HS-27A (cell line): ENCODE measurements at places on chromosomes 11 and 22.

- DNase-seq: no peak
Observed at GRCh38 chr11:118109231-118109630, 22.5 kb upstream of the SMIM35 start.

DNA sequence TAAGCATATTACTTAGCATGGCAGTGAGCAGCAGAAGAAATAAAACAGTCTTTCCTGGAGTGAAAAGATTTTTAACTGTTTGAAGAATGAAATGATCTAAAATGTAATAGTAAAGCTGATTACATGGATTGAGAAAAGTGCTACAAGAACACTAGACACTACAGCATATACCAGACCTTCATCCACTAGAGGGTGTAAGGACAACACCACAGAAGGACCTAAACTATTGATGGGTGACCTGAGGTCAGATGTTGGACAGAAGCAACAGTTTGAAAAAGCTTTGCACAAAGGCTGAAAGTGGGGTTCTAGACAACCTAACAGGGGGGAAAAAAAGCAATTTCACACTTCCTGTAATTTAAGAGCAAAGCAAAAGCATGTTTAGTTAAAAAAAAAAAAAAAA lies 97.7 kb downstream of the RBFOX2 start:
- DNase-seq: no peak

DNA sequence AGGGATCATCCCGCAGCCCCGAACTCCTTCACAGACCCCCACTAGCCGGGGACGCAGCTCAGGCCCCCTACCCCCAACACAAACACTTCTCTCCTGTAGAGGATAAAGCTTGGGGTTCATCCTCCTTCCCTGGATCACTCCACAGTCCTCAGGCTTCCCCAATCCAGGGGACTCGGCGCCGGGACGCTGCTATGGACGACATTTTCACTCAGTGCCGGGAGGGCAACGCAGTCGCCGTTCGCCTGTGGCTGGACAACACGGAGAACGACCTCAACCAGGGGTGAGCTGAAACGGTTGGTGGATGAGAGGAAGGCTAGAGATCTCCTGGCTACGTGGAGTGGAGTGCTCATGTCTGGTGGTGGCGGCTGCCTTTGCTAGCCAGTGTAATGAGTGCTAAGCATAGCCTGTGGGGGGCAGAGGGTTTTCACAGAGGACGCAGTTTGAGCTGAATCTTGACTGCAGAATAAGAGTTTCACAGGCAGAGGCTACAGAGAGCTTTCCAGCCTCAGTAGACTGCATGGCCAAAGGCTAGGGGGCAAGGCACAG lies 580 bp downstream of the ILK start:
- DNase-seq: peak; percentile 50

DNA sequence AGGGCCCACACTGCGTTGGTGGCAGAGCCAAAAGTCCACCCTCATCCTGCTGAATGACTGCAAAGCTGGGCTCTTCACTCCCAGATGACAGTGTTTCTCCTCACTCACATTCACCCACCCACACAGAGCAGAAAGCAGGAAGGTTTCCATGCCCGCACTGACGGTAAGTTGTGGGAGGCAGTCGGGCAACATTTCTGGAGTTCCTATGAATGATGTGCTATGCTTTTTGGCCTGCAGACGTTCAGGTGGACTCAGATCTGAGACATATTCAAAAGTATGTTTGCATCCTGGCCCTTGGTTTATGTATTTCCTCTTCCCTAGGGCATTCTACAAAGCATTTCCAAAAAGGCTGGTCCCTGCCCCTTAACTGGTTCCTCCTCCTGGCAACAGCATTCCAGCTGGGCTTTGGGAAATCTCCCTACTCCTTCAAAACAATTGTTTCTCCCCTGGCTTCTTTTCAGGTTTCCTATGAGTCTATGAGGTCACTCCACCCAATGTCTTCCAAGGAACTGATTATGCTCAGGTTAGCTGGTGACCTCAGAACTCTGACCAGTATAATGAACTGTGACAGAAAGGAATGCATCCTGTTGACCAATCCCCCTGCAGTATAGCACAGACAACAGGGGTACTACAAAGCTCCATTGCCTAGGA lies 36.4 kb downstream of the PACSIN2 start:
- no peak for DNase-seq

- no peak for DNase-seq
Observed at GRCh38 chr11:61367406-61367805, 5.2 kb downstream of the TMEM138 start.

DNA sequence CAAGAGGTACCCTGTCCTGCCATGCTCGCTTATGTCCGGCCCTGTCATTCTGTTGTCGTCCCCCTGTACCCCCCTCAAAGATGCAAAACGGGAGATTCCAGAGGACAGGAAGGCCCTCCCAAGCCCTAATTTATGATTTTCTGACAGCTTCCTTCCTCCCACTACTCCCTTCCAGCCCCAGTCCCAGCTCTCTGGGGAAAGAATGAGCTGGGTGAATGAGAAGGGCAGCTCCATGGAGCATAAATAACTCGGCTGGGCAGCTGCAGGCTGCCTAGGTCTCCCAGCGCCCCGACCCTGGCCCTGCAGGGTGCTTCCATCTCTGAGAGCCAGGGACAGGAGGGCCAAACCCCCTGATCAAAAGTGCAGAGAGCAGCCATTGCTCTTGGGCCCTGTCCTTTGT lies 3.9 kb upstream of the EMID1 start:
- DNase-seq: no peak

- no peak for DNase-seq
Observed at GRCh38 chr11:28621753-28622152, 513.6 kb downstream of the METTL15 start.

GRCh38 chr11:132782102-132782501 lies 750.2 kb downstream of the OPCML start:
- no peak for DNase-seq

GRCh38 chr11:19244621-19245020 lies 3.9 kb upstream of the E2F8 start:
- no peak for DNase-seq

GRCh38 chr11:115944596-115944995 lies 440.4 kb upstream of the CADM1 start:
- DNase-seq: no peak

- DNase-seq: no peak
Observed at GRCh38 chr11:3022300-3022967, 30.3 kb upstream of the NAP1L4 start.

DNA sequence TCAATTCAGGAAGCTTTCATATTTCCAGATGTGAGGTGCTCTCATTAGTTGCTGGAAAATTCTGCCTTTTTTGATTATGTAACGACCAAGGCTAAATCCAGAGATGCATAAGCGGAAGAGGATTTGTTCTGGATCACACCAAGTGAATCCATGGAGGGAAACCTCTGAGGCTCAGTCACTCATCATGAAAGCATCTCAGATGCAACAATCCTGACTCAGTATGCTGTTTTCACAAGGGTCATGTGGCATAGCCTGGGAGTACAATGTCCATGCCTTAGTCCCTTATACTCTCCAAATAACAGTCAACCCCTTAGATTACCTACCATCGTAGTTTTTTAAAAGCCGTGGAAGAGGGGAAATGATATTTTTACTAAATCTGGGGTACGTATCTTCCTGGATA lies 445.6 kb downstream of the NTM start:
- DNase-seq: no peak

- no peak for DNase-seq
Observed at GRCh38 chr22:19422440-19423301, 8.9 kb downstream of the HIRA start.

DNA sequence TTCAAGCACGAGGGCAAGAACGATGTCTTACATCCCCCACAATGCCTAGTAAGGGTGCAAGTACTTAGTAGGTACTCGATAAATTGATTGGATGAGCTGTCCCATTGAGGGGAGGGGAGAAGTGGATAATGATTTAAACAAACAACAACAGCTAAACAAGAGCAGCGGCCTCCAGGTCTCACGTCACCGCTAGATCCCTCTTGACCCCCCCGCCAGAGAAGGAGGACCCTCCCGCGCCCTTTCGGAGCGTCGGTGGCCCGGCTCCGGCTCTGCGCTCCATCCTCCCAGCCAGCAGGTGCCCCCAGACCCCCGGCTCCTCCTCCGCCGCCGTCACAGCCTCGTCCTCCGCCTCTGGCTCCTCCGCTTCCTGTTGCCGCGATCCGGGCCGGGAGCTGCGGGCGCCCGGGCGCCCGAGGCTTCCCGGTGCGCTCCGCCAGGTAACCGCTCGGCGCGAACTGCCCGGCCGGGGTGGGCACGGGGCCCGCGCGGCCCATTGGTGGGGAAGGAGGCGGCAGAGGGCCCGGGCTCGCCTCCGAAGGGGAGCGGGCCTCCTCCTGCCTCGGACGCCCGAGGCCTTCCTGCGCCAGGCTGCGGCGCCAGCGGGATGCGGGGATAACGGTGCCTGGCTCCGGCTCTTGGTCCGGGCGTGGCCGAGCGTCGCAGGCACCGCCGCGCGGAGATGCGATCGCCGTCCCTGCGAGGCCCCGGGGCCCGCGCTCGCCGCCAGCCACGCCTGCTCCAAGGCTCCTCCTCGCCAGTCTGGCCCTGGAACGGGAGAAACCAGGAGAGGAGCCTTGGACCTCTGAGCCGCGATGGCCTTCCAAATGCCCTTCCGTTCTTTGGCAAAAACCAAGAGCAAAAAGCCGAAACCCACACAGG lies at the start of gene TLCD5:
Gene TLCD5 (plus strand): TSS at position 368 of the 879 bp plus-strand sequence. CDS start 2,143 bp downstream, outside the sequence.
- DNase-seq: no peak

DNA sequence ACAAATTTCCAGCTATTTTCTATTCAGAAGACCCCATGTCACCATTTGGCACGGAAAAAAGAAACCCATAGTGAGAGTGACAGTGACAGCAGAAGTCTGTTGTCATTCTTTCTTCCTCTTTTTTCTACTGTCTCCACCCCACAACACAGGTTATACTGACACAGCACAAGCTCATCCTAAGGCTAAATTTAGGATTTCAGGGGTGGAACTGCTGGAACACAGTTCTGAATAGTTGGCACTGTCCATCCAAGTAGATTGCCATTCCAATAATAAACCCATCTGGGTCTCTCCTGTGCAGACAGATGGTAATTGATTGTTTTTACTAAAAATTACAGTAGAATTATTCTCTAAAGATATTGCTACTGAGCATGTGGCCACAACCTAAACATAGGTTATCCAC lies 95.2 kb upstream of the C11orf87 start:
- no peak for DNase-seq

DNA sequence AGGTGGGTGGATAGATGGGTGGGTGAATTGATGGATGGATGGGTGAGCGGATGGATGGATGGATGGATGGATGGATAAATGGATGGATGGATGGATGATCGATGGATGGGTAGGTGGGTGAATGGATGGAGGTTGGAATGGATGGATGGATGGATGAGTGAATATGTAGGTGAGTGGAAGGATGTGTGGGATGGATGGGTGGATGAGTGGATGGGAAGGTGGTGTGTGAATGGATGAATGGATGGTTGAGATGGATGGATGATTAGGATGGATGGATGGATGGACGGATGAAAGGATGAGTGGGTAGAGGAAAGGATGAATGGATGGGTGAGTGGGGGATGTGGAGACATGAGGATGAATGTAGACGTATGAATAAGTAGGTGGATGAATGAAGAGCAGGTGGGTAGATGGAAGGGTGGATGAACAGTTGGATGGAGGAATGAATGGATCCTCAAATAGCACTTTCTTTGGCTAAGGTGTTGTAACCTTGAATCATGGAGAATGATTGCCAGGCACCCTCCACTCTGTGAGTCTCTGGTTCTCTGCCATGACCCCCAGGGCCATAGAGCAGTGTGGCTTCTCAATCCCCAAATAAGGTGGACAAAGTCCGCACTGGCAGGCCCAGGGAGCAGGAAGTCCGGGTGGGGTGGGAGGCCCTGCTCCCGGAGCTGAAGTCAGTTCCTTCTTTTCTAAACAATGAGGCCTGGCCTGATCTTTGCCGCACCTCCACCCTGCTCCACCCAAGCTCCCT lies 36.9 kb downstream of the IGF2 start:
- no peak for DNase-seq

DNA sequence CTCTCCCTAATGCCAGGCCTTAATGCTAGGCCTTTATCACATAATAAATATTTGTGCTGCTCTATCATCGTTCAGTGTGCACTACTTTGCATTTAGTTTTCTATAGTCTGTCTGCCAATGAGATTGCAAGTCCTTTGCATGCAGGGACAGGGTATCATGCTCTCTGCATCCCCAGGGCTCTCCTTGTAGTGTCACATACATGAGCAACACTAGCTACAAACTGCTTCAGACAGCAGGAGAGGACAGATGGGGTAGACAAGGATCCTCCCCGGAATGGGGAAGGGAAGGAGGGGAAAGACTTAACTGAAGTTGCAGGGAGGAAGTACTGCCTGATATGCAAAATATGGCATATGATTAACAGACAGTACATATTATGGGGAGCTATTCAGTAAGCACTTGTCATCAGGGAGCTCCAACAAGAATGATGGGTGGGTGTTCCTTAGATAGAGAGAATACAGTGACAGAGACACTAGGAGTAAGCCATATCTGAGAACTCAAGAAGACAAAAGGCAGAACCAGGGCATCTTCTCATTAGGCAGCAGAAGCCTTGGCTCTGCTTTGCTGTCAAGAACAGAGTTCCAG lies 42.8 kb downstream of the ZNF202 start:
- DNase-seq: no peak

DNA sequence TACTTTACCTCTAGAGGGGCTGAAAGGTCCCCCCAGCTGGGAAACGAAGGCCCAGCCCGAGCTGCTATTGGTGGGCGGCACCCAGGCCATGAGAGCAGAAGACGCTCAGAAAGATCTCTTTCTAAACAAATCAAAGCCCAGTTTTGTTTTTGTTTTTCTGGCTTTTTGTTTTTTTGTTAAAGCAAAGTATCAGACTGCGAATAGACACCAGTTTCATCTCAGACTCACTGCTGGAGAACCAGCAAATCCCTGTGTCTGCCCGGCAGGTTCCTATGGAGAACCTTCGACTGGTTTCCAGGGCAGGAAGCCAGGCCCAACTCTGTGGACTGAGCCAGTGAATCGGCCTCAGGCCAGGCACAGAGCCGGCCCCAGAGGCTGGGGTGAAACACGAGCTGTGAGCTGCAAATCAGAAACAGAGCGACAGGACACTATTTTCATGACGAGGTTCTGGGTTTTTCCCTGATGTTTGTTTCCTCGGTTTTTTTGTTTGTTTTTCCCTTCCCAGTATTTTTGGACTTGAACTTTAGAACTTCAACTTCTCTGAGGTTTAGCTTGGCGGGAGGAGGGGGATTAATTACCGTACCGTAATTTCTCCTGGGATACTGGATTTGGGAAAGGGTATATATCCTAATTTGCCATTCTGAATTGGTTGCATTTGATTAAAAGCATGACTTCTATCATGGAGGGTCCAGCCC lies 16.0 kb upstream of the B4GALNT4 start:
- DNase-seq: no peak

DNA sequence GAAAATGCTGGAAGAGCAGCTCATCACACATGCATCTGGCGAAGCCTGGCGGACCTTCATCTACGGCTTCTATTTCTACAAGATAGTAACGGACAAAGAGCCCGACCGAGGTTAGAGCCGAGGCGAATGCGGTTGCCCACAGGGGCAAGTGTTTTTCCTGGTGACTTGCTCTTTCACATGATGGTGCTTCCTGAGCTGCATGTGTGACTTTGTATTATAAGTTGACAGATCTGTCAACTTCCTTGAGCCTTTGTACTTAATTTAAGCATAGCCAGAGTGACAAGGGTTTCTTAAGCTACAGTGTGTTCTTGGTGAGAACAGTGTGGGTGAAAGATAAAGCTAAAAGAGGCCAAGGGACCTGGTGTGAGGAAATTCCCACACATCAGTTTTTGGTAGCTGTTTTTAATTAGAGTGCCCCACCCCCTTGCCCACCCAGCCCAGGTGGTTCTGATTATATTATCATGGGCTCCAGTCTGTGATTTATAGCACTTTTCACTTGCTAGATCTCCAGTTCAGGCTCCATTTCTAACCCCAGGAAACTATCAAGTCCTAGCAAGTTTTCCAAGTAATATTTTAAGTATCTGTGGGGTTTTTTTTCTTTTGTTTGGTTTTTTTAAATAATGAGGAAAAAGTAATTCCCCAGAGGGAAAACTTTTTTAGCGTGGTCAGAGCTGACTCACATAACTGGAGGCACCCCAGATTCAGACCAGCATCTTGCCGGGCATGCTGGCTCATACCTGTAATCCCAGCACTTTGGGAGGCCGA lies 68.0 kb upstream of the YWHAH start:
- DNase-seq: no peak
